Cortex of kidney (tissue), 1 donor: ENCODE measurements at places on chromosomes 7 and 10.

- no peak for DNase-seq
Observed at GRCh38 chr10:14184841-14185315, 145.8 kb downstream of the FRMD4A start.

DNA sequence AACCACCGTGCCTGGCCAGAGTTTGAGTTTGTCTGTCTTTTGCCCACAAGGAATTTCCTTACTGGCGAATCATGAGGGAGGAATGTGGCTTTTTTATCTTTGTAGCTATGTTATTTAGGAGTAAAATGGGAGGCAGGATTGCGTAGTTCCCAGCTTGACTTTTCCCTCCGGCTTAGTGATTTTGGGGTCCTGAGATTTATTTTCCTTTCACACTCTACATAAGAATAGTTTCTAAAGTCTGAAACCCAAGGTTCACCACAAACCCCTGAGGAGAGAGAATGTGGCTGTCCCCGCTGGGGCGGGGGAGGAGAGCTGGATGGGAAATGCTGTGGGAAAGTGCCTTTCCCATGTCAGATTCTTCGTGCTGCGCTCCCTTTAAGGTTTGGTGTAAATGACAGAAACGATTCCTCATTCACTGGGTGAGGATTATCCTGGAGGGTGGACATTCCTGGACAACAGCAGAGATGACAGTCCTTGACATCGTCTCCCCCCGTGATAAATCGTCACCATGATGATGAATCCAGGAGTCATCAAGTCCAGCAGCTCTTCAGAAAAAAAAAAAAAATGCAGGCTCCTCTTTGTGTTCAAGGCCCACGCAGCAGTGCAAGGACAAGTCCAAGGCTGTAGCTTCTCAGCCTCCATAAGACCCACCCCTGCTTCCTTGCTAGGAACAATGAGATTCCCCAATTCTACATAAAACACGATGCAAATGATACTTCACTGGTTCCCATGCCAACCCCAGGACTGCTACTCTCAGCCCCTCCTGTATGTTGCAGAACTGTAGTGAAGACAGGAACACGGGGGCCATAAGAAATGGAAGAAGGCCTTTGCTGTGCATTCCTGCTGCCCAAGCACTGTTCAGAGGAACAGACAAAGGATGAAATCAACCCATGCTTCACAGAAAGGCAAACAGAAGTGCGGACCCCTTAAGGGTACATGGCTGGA is 233.1 kb downstream of the CCDC3 start:
- no peak for DNase-seq

DNA sequence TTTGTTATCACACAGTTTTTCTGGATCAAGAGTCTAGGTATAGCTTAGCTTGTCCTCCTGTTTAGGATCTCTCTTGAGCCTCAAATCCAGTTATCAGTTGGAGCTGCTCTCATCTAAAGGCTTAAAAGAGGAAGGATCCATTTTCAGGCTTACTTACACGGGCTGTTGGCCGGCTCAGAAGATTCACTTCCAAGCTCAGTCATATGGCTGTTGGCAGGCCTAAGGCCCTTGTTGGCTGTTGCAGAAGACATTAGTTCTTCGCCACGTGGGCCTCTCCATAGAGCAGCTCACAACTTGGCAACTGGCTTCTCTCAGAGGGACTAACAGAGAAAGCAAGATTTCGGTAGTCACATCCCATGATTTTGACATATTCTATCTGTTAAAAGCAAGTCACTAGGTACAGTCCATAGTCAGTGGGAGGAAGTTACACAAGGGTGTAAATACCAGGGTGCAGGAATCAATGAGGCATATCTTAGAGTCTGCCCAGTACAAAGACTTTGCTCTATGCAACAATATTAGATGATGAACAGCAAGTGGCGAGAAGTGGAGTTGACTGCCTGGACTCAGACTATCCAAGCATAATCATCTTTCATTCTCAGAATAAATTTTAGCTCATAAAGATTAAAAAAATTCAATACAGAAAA is 280.1 kb upstream of the MBL2 start:
- DNase-seq, result no peak

- DNase-seq, result no peak
Observed at GRCh38 chr10:67770537-67770936, 67.5 kb downstream of the DNAJC12 start.

GRCh38 chr7:41924796-41925195 is 221.9 kb upstream of the INHBA start:
- no peak for DNase-seq
